ENCODE measurements at places on chromosomes 1 and 21.

GRCh38 chr1:71135571-71135970 lies 54.7 kb upstream of the ZRANB2 start:
- DNase-seq: no peak

DNA sequence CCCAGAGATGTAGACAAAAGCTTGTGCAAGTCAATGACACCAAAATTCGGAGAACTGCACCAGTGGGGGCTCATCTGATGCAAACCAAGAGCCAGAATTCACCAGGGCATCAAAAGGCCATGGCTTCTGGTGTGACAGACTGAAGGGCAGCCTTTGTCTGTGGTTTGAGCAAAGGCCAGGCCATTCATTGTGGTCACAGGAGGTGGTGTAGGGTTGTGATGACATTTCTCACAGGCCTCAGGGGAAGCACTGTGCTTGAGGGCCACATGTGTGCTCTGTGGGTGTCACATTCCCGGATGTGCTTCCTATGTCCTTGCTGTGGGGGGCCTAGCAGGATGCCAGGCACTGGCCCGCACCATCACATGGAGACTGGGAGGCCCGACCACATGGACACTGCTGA lies 22.5 kb upstream of the KCNE1 start:
- no peak for DNase-seq

DNA sequence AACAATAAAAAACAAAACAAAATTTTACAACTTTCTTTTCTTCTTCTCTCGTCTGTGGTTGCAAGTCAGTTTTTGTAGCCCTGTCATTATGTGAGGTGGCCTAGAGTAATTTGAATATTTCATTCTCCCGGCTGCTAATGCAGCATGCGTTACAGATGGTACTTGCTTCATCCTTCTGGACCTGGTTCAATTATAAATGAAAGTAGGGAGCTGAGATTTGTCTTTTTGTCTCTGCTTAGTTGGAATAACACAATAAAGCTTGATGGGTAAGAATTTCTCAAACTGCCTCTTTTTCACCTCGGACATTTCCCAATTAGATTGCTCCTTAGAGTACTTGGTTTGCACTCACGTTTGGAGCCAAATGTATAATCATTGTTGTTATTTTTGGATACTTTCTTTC lies 201.6 kb downstream of the PBX1 start:
- no peak for DNase-seq

GRCh38 chr1:47519491-47519890 lies 81.6 kb downstream of the FOXD2 start:
- DNase-seq: no peak

DNA sequence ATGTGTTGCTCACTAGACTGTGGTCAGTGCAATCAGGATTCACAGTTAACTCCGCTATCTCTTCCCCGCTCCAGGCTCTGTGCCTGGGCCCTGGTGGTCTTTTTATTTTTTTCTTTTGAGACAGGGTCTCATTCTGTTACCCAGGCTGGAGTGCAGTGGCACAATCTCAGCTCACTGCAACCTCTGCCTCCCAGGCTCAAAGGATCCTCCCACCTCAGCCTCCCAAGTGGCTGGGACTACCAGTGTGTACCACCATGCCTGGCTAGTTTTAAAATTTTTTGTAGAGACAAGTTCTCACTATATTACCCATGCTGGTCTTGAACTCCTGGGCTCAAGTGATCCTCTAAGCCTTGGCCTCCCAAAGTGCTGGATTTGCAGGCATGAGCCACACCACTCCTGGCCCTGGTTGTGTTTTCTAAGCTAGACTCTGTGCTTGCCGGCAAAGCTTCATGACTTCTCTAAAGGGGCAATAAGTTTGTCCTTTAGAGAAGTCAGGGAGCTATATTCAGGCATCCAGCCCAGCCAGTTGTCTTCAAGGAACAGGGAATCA lies 1.4 kb downstream of the RCSD1 start:
- no peak for DNase-seq

DNA sequence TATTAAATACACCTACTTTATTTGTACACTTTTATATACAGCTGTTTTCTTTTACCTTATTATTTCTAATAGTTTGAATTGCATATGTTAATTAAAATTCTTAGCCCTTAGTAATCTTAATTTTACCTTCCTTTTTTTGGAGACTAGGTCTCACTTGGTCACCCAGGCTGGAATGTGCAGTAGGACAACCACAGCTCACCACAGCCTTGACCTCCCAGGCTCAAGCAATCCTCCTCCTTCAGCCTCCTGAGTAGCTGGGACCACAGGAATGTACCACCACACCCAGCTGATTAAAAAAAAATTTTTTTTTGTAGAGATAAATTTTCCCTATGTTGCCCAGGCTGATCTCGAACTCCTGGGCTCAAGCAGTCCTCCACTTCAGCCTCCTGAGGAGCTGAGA lies 15.0 kb upstream of the SDC3 start:
- DNase-seq: no peak

DNA sequence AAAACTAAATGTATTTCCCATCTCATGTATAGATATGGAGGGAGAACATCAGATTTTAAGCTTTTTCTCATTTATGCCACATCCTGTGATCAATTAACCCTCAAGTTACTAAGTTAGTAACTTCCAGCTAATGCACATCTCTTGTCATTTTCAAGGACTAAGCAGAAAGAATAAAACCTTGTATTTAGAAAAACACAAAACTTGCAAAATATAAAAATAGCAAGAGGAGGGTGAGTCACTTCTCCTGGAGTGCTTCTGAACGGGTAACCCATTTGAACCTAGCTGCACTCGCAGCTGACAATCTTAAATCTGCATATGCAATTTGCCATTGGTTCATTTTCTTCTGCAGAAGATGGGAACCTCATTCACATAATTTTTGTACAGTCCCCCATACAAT lies 500.5 kb downstream of the SETD4 start:
- DNase-seq: no peak

DNA sequence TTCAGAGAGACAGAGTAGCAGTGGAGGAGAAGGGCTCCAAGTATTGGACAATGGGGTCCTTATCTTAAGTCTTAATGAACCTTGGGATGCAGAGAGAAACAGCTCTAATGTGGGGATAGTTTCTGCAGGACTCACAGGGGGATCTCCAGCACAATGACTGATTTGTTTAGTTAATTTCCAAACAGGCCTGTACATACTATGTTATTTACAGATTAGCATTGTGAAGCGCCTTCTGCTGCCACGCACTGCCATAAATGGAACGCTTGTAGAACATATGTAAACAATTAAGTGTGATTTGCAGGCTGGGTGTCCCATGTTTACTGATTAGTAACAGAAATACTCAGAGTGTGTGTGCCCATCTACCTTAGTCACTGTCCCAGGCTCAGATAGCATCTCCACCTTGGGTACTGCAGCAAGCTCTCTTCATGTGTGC lies 56.1 kb downstream of the NTPCR start:
- DNase-seq: no peak

GRCh38 chr1:38941527-38942019 lies at the start of gene RHBDL2:
RHBDL2 (minus strand) TSS chr1:38941830; CDS start chr1:38919212, 22,618 bp downstream.
- no peak for DNase-seq

- peak; percentile 25 for DNase-seq
These were observed 16.6 kb upstream of the SLC2A5 start for GRCh38 chr1:9086045-9086444.

GRCh38 chr1:223102797-223103533 lies 40.1 kb downstream of the TLR5 start:
- DNase-seq: no peak

DNA sequence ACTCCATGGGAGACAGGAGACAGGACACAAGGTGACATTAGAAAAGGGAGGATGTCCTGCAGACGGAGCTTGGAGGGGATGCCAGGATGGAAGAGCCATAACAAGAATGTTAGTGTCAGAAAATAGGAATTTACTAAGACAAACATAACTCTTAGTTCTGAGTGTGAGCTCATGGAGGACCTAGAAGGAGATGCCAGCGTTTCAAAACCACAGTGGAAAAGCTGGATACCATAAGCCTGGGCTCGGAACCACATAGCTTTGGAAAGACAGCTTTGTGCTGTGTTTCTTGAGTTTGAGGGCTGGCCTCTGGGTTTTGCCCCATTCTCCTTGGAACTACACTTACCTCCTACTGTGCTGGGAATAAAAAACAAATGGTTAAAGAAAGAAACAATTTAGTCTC lies 128.4 kb downstream of the S1PR1 start:
- DNase-seq: no peak

DNA sequence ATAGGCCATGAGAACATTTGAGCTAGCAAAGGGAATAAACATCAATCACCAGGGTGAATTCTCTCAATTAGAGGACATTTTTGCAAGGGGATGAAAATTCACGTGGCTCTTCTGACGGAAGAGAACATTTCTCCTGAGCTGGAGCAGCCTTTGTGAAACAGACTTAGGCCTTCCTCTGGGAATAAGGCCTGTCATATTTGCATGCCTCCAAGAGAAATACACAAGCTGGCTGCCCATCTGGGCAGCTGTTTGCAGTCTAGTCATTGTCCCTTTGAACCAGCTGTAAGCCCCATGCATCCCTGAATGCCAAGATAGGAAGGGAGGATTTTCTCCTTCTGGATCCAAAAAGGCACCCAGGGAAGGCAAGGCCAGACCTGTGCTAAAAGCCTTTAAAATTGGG lies 5.5 kb downstream of the LEMD1 start:
- DNase-seq: no peak

DNA sequence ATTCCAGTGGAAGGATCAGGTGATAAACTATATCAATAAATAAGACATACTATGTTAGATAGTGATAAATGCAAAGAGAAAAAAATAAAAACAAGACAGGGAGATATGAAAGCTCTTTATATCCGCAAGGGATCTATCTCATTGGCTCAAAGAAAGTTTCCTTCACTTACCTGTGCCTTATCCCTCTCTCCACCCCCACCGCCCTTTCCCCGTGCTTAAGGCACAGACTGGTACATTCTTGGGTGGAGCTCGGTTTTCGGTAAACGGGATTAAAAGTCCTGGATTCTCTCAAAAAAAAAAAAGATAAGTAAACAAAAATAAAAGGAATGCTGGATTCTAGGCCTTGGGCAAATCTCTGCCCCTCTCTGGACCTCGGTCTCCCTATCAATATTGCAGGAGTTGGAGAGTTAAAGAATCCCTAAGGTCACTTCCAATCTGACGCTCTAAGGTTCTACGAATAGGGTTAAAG lies 593 bp upstream of the DNAJC16 start:
- no peak for DNase-seq

- DNase-seq: no peak
These were observed 45.1 kb downstream of the PDPN start for GRCh38 chr1:13628711-13629110.

- DNase-seq: no peak
These were observed 512 bp downstream of the FBLIM1 start for GRCh38 chr1:15758953-15759661.

DNA sequence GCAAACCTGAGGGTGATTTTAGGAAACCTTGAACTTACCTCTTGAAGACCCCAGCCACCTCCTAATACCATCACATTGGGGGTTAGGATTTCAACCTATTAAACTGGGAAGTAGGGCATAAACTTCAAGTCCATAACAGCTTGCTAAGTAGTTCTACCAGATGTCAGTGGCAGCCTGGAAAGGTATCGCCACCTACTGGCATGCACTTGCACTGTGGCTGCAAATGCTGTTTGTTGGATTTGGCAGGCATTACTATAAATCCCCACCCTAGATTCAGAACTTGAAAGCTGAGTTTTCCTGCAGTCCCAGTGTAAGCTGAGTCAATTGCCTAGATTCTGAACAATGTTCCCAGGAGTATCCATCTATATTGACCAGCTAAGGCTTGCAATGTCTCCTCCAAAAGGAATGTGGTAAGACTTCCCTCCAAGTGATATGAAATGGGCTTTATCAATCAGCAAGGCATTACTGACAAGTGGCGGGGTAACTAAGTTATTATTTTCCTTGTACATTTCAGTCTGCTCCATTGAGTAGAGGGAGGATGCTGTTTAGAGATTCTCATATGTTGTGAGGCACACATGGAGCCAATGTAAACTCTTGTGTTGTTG lies 474.5 kb downstream of the PTPRC start:
- peak; percentile 46 for DNase-seq

DNA sequence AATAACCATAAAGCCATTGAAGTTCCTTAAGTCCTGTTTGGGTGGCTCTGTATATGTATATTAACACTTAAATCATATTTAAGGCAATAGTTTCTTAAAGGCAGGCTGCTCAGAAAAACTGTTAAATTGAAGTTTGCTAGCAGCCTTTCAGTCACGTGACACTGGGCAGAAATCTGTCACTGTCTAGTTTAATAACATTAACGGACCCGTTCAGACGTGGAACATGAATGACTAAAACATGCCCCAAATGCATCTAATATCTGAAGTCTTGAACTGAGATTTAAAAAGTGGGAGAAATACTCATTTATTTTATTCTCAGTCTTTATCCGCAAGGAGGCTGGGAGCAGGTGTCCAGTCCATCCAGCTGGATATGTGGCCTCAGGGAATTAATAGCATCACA lies 3.3 kb upstream of the SPATA1 start:
- no peak for DNase-seq

DNA sequence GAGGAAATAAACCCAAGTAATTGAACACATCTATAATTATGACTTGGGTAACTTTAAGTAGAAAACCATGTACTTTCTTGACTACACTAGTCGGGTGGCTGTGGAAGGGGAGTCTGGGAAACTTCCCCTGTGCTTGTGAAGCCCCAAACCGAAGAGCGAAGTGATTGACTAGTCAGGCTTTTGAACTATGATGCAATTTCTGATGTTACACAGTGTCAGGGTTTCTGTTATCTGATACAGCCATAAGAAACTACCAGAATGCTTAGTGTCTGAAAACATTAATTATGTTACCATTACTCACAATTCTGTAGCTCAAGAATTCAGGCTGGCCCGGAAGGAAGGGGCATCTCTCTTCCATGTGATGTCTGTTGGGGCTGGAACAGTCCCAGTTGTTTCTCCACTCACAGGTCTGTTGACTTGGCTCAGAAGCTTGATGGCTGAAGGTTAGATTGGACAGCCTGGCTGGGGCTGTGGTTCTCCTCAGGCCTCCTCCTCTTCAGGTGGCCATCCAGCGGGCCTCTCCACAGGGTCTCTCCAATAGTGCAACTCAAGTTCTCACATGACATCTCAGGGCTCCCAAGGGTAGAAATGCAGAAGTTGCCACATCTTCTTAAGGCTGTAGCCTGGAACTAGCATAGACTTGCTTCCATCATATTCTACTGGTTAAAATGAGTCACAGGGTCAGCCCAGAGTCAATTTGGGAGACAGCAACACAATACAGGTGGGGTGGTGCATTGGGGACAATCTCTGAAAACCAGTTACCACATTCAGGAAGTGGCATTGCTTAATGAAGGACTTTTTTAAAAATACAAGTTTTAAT lies 8.3 kb upstream of the C8B start:
- DNase-seq: no peak

GRCh38 chr1:183958958-183959357 lies 78.6 kb downstream of the COLGALT2 start:
- no peak for DNase-seq

Measured in HAP-1 (cell line).